ENCODE measurements at places on chromosomes 3 and 15.
A peak's percentile ranks its signal among the peaks of the same experiment; 100 is the strongest.

- H3K27me3 ChIP-seq, result peaks cover 27% of the 10 kb centered on the region
- no peaks in the 10 kb centered on the region for H3K4me1 ChIP-seq
- no peak overlapping the region for H3K4me3 ChIP-seq
Measured at GRCh38 chr15:101528108-101528916, 38.8 kb upstream of the PCSK6 start.

- H3K4me1 ChIP-seq, result no peaks in the 10 kb centered on the region
- H3K36me3 ChIP-seq, result no peaks in the 10 kb centered on the region
- no peak overlapping the region for H3K4me3 ChIP-seq
Measured at GRCh38 chr3:112776836-112777235, 69.8 kb downstream of the CD200R1L start.

DNA sequence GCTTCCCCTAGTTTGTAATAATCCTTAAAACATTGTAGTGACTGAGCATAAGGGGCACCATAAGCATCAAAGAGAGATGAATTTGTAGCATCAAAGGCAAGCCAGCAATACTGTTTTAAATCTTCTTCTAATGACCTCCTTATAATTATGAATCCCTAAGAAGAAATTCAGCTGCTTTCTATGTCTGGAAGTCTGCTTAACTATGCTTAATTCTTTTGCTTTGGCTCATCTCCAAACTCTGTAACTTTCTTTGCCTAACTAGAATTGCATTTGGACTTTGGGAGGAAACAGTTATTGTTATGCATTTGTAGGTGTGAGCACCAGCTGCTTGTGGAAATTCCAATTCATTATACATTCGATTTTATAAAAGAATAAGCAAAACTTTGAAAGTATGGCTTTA is 117.7 kb upstream of the SPATA16 start:
- no peaks in the 10 kb centered on the region for H3K4me1 ChIP-seq
- H3K4me3 ChIP-seq, result no peak overlapping the region
- no peak overlapping the region for H3K27ac ChIP-seq
- no peak for DNase-seq

GRCh38 chr3:47428662-47429061 is 47.1 kb downstream of the SCAP start:
- H3K36me3 ChIP-seq, result peaks cover 56% of the 10 kb centered on the region
- no peaks in the 10 kb centered on the region for H3K27me3 ChIP-seq
- peaks cover 8% of the 10 kb centered on the region for H3K4me1 ChIP-seq
- DNase-seq, result no peak
- H3K27ac ChIP-seq, result peak overlapping the region; percentile 72

GRCh38 chr3:67564008-67564407 is 90.4 kb downstream of the SUCLG2 start:
- peaks cover 30% of the 10 kb centered on the region for H3K36me3 ChIP-seq
- no peak overlapping the region for H3K4me3 ChIP-seq
- H3K27ac ChIP-seq, result no peak overlapping the region
- peaks cover 45% of the 10 kb centered on the region for H3K4me1 ChIP-seq
